ENCODE measurements at places on chromosomes 7 and 10.

- DNase-seq = peak; percentile 57
Measured at GRCh38 chr10:50550291-50550839, 73.4 kb downstream of the SGMS1 start.

- DNase-seq = no peak
Measured at GRCh38 chr10:71029411-71029892, 141.1 kb upstream of the PCBD1 start.

GRCh38 chr10:96673318-96674099 is 46.8 kb downstream of the PIK3AP1 start:
- DNase-seq = peak; percentile 34

GRCh38 chr10:28331841-28332240 is 29.0 kb upstream of the MPP7 start:
- DNase-seq = no peak

DNA sequence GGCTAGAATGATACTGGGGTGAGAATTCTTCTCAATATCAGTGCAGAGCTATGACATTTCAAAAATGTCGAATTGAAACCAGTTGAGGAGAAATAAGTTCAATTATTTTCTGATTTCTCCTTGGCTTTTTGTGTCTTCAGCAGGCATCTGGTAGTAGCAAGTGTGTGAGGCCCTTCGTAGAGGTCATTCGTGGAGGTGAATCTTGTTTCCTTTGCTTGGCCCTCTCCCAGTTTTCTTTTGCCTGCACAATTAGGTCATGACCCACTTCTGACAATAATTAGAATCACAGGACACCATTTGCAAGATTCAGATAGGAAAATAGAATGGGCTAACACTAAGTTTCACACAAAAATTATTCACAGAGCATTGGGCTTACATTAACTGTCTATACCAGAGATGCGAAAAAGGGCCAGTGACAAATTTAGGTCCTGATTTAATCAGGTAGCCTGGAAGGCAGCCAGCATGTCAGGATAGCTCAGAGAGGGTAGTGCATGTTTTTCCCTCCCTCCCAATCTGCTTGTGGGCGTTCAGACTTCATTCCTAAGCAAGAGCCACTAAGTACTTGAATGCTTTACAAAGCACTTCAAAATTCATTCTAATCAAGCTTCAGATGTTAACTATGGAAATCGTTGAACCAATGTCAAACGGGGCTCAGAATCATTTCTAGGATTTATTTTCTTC is 24.0 kb upstream of the A1CF start:
- no peak for DNase-seq

GRCh38 chr7:55023841-55024505 is 5.2 kb downstream of the EGFR start:
- DNase-seq = no peak

- peak; percentile 28 for DNase-seq
Measured at GRCh38 chr10:59904426-59905065, 1.8 kb downstream of the CCDC6 start.

GRCh38 chr10:7545261-7545660 is 121.5 kb downstream of the ITIH5 start:
- DNase-seq = no peak

- DNase-seq = no peak
Measured at GRCh38 chr7:109331423-109331822, 761.7 kb downstream of the DNAJB9 start.

DNA sequence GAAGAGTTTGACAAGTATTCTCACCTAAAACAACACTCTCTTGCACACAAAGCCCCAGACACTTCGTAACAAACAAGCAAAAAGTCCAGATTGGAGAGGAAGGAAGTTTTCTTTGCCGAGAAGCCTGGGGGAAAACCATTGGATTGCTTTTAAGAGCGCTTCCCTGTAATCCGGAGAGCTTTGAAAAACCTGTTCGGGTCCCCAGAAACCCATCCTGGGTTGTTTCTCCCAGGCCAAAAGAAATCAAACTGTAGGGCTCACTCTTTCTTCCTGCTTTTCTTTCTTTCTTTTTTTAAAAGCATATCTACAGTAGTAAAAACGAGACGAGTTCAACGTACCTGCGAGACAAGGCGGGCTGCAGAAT is 655 bp downstream of the SP8 start:
- peak; percentile 40 for DNase-seq

DNA sequence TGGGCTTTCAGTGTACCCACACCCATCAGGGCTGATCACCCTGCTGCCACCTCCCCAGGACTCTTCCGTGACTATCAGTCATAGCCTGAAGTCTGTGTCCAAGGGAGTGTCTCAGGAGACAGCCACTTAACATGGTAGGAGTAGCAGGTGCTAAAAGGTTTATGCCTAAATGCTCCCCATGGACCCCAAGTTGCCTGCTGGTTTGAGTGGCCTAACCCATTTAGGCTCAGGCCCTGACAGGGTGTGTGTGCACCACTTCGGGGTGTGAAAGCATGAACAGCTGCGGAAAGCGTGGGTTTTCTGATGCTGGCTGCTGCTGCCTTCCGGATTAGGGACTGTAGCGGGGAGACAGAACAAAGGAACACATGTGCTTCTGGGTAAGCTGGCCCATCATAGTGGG is 93.2 kb upstream of the SAMD8 start:
- no peak for DNase-seq

- DNase-seq = no peak
Measured at GRCh38 chr10:77552252-77552651, 85.4 kb downstream of the KCNMA1 start.

- DNase-seq = no peak
Measured at GRCh38 chr7:43485580-43485979, 97.3 kb upstream of the STK17A start.

DNA sequence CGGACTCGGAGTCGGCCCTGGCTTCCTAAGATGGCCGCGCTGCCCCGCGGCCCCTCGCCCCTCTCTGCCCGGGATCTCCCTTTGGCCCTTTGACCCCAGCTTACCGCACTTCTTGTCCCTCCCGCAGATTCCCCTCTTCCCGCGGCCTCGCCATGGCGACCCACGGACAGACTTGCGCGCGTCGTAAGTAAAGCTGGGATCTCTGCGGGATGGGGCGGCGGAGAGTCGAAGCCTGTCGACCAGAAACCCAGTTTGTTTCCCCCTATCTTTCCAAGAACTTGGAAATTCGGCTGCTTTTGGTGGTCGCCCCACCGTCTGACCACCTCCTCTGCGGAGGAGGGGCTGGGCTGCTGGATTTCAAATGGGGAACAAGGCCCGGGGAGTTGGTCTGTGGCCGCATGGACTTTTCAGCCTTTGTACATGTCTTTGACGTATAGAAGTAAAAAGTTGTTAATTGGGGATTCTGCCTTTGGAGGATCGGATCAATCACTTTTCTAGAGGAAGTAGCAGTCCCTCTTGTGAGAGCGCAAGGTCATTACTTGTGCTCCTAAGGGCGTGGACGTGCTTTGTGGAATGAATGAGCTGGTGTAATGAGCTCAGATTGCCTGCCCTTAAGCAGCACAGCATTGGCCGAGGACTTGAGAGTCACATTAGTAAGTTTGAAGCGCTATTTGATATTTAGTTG is 553 bp downstream of the VDAC2 start:
- DNase-seq = no peak

DNA sequence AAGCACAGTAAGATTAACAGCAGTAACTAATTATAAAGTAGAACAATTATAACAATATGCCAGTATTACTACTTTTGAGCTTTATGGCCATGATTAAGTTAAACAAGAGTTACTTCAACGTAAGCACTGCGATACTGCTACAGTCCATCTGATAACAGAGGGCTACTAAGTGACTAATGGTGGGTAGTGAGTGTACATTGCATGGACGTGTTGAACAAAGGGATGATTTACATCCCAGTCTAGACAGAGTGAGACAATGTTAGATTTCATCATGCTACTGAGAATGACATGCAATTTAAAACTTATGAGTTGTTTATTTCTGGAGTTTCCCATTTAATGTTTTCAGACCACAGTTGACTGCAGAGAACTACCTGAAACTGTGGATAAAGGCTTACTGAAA is 45.6 kb downstream of the TPST1 start:
- no peak for DNase-seq

GRCh38 chr10:122725768-122726167 is 26.1 kb upstream of the C10orf120 start:
- peak; percentile 6 for DNase-seq

- DNase-seq = no peak
Measured at GRCh38 chr10:116995648-116996047, 9.3 kb downstream of the SHTN1 start.

- DNase-seq = no peak
Measured at GRCh38 chr10:117546020-117546580, 3.6 kb downstream of the EMX2 start.

GRCh38 chr7:107622894-107623293 is 37.7 kb upstream of the SLC26A4 start:
- no peak for DNase-seq

GRCh38 chr7:123522066-123522465 is 12.3 kb downstream of the IQUB start:
- no peak for DNase-seq

- DNase-seq = no peak
Measured at GRCh38 chr7:155921086-155921803, 109.0 kb upstream of the SHH start.

- no peak for DNase-seq
Measured at GRCh38 chr10:65294329-65294728, 1631.5 kb upstream of the LRRTM3 start.

All from ELF-1 (cell line).